ENCODE measurements at places on chromosomes 4 and X. TPM values are rescaled to one million over a fixed set of nuclear protein-coding genes. Genes with fewer than 3 reads are reported as not detected.
A peak's percentile ranks its signal among the peaks of the same experiment; 100 is the strongest.

GRCh38 chr4:141636771-141637460 is 533 bp downstream of the IL15 start:
- H3K4me1 ChIP-seq = no peaks in the 10 kb centered on the region
- H3K36me3 ChIP-seq = no peaks in the 10 kb centered on the region
- H3K4me3 ChIP-seq = peak overlapping the region; percentile 88
- H3K27me3 ChIP-seq = no peaks in the 10 kb centered on the region
- DNase-seq = peak; percentile 33
- peak overlapping the region; percentile 72 for H3K27ac ChIP-seq

- no peak overlapping the region for H3K27ac ChIP-seq
- H3K36me3 ChIP-seq = no peaks in the 10 kb centered on the region
- H3K4me1 ChIP-seq = no peaks in the 10 kb centered on the region
These were observed 92.6 kb upstream of the TRPC3 start for GRCh38 chr4:122044501-122044900.

GRCh38 chr4:174708381-174708780 is 120.7 kb downstream of the GLRA3 start:
- no peaks in the 10 kb centered on the region for H3K4me1 ChIP-seq
- no peak for DNase-seq
- H3K27me3 ChIP-seq = no peaks in the 10 kb centered on the region
- no peaks in the 10 kb centered on the region for H3K36me3 ChIP-seq
- H3K4me3 ChIP-seq = no peak overlapping the region

GRCh38 chrX:142233400-142233799 is 28.3 kb upstream of the MAGEC2 start:
- H3K27ac ChIP-seq = no peak overlapping the region
- no peak for DNase-seq
- no peaks in the 10 kb centered on the region for H3K4me1 ChIP-seq

TMEM271 gene
- not detected for total RNA-seq

CYLC1 gene
- total RNA-seq = not detected

GUCY1A1 gene
- total RNA-seq = 20.0 TPM

PLP1 gene
- 2.0 TPM for total RNA-seq

Measured in body of pancreas (tissue), 4 donors.